ENCODE measurements at places on chromosomes 4 and X.

DNA sequence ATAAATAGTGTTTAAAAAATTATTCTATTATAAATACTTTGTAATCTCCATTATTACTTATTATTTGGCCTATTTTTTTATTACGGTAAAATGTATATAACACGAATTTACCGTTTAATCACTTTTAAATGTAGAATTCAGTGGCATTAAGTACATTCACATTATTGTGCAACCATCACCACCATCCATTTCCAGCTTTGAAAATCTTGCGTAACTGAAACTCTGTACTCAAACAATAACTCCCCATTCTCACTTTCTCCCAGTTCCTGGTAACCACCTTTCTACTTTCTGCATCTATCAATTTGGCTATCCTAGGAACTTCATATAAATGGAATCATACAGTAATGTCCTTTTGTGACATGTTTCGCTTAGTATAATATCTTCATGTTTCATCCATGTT lies 45.7 kb downstream of the PASD1 start:
- no peak for DNase-seq

- DNase-seq = no peak
Measured at GRCh38 chr4:104866809-104867208, 279.9 kb upstream of the TET2 start.

DNA sequence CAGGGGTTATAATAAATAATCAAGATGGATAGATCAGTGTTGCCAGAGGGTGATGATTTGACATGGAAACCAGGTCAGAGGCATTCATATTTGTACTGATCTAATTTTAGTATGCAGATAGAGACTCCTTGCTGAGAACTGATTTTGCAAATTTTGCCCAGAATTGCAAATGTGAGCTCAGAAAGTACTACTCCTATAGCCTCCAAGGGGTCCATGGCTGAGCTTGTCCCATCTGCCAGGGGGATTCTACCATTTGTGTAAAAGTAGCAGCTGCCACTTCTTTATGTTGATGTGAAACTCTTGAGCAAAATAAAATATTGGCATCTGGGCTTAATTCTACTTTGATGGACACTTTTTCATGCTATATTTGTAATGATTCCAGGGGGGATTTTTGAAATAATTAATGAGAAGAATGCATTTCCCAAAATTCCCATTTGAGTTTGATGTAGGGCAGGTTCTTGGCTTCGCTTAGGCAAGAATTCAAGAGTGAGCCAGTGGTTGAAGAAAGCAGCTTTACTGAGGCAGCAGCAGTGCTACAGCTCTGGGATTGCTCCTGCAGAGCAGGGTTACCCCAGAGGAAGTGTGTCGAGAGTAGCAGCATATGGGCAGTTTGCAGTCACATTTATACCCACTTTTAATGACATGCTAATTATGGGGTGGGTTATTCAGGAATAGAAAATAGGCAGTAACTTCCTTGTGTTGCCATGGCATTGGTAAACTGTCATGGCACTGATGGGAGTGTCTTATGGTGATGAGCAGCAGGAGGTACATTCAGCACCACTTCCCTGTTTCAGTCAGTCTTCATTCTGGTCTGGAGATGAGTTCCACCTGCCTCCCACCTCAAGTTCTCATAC lies 38.7 kb upstream of the DCLK2 start:
- no peak for DNase-seq

DNA sequence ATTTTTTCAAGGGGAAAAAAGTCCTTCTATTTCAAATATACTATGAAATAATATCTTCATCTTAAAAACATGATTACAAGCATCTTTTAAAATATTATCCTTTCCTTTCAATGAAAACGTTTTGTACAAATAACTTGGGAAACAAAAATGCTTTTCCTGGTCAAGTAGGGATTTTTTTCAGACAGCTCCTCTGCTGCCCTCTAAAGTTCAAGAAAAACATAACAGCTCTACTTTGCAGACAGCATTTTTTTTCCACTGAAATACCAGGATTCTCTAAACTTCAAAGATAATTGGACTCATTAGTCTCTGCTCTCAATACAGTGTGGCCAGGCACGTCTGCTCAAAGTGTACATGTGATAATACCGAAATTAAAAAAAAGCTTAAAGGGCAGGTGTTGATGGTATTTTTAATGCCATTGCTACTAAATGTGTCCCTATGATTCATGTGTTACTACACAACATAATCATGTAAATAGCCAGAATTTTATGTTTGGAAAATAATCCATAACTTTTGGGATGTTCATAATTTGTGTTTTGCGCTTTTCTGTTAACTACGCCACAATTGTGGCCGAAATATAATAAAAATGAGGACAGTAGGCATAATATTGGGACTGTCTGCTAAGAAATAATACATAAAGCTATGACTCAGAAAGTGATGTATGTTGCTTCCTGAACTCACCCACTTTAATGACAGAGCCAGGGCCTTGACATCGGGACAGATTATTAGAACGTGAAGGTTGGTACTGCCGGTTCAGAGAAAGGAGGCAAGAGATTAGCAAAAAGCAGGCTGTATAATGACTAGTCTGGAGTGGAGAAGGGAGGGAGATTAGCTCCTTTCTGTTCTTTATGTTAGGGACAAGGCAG lies 478.9 kb downstream of the KCNIP4 start:
- DNase-seq = peak; percentile 12

DNA sequence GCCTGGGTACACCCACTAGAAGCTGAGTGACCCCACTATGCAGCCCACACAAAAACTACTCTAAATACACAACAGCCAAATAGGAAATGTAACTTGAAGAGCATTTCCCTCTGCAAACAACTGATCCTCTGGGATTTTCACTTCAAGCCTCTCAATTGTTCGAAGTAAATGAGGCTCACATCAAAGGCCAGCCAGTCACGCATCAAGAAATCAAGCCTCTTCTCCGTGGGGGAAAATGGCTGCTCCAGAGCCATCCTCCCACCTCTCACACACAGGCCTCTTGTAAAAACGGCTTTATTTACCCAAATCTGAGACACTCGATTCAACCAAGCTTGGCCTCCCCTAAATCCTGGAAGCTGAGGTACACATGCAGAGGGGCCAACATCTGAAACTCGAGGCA lies 14.3 kb downstream of the PCDH19 start:
- no peak for DNase-seq

- no peak for DNase-seq
Measured at GRCh38 chrX:121011254-121011653, 25.7 kb upstream of the CT47A1 start.

- DNase-seq = no peak
Measured at GRCh38 chr4:13233755-13234154, 250.4 kb downstream of the RAB28 start.

DNA sequence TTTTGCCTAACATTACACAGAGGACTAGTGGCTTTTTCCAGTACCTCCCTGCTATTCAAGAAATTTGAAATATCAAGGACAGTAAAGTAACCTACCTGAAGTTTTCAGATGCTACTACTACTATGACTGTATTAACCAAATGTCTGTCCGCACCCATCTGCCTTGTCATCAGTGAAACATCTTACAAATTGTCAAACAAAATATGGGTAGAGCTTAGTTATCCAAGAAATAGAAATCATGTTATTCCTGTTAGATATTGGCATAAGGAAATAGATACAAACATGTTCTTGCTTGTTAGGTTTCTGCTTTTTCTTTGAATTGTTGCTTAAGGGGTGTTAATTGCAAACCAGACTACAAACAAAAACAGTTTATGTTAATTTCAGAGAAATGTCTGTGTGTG lies 63.9 kb downstream of the PLS3 start:
- no peak for DNase-seq

- no peak for DNase-seq
Measured at GRCh38 chr4:172666711-172667368, 501.8 kb upstream of the GALNT7 start.

DNA sequence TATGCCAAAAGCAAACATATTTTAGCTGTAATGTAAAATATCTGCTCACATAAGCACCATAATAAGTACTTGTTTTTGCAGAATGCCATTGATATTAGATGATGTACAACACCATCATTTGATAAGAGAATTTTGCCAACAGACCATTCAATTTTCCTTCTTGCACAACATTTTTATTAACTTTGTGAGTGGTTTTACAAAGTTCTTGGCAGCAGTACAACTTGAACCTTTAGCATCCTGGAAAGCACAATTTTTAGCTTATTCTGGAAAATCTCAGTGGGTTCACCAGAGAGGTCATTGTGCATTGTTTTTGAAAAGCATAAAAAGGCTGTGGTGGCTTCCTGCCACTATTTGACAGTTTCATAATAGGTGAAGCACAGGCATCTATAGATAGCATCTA lies 26.4 kb upstream of the REPS2 start:
- DNase-seq = no peak

DNA sequence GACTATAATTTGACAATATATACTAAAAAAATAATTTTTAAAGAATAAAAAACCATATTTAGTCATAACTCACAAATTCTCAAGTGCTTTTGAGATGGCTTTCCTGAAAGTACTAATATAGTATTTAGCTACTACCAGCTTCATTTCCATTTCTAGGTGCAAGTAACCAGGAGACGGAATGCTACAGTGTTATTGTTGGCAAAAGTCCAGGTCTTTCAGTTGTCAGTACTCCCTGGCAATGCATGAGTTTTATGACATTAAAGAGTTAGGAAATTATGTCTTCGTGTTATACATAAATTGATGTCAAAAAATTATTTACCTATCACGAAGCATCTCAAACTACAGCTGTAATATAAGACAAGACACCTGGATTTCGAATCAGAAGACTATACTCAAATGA lies 45.0 kb downstream of the TMEM47 start:
- no peak for DNase-seq

GRCh38 chr4:149277705-149278104 lies 537.9 kb downstream of the IQCM start:
- no peak for DNase-seq

DNA sequence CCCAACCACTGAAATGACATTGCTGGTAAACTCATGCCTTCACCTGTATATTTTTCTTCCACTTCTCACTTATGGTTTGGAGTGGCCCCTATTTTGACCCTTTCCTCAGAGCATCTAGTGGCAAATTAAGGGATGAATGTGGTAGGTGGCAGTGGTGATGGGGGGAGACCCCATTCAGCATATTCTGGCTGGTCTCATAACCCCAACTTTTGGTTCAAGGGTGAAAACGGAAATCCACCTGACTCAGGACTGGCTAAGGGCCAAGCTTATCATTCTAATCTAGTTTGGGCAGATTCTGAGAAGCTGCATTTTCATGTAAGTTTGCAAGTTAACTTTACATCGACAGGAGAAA lies 47.0 kb upstream of the NSUN7 start:
- no peak for DNase-seq

GRCh38 chr4:108355902-108356535 lies 187.3 kb upstream of the LEF1 start:
- DNase-seq = no peak

DNA sequence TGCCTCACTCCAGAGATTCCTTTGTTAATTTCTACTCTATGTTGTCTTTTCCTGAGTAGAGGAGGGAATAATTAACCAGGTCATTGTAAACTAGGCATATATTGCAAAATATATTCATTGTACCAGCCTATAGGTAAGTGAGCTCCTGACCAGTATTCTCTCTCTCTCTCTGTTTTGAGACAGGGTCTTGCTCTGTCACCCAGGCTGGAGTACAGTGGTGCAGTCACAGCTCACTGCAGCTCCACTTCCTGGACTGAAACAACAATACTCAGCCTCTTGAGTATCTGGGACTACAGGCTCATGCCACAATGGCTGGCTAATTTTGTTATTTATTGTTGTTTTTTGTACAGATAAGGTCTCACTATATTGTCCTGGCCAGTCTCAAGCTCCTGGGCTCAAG lies 198.3 kb downstream of the ARAP2 start:
- no peak for DNase-seq

GRCh38 chr4:108483650-108484049 lies 136.7 kb upstream of the RPL34 start:
- no peak for DNase-seq

- DNase-seq = no peak
Measured at GRCh38 chrX:19566359-19567222, 51.3 kb upstream of the MAP3K15 start.

DNA sequence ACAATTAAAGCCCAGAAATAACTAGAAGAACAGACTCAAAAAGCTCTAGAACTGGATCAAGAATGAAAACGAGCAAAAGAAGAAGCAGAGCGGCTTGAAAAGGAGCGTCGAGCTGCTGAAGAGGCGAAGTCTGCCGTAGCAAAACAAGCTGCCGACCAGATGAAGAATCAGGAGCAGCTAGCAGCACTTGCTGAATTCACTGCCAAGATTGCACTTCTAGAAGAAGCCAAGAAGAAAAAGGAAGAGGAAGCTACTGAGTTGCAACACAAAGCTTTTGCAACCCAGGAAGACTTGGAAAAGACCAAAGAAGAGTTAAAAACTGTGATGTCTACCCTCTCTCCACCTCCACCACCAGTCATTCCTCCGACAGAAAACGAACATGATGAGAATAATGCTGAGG lies 56.1 kb upstream of the PPP4R3C start:
- DNase-seq = no peak
